ENCODE measurements at places on chromosomes 6 and 20.

GRCh38 chr6:42365021-42365420, 86.7 kb downstream of the TRERF1 start:
- no peak for DNase-seq

GRCh38 chr6:153489479-153489878, 358.4 kb upstream of the RGS17 start:
- no peak for DNase-seq

DNA sequence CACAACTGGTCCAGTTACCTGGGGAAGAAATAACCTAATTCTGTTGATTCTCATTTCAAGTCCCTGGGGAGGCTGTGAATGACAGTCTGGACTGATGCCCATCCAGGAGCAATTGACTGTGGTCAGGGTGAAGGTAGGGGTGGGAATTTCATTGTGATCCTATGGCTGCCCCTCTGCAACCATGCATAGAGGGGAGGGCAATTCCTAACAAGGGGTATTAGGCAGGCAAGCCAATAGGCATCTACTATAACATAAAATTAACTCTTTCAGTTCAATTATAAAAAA, 44.0 kb upstream of the TRAM2 start:
- DNase-seq, result no peak

DNA sequence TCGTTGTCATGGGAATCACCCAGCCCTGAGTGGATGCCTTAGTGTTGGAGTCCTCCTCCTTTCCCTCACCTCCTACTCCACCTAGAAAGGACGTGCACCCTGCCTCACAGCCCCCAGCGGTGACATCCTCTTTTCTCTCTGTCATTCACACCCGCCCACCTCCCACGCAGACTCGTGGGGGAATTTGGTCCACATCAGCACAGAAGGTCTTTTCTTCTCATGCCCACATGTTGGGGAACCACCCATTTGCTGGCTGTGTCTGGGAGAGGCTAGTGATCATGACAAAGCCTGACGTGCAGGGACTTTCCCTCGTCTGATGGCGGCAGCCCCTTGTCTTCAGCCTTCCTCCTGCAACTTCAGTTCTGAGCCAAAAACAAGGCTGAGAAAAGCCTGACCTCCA, 96.0 kb upstream of the CNKSR3 start:
- DNase-seq, result peak; percentile 11

DNA sequence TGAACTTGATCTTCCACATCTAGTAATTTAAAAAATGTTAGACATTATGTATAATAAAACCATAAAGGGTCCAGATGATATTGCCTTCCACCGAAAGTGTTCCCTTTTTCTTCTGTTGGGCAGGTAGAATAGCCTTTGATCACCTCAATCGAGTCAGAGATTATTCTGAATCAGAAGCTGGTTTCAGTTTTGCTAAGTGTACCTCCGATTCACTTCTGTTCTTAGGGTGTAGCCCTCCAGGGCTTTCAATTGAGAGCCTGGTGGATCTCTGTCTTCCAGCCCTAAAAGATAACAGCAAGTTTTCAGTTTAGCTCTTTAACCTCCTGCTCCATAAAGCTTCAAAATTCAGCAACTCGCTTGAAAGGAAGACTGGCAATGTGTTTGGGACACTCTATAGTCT, 21.1 kb upstream of the AIG1 start:
- no peak for DNase-seq

- DNase-seq, result no peak
Measured at GRCh38 chr6:56211724-56212123, 35.7 kb downstream of the COL21A1 start.

DNA sequence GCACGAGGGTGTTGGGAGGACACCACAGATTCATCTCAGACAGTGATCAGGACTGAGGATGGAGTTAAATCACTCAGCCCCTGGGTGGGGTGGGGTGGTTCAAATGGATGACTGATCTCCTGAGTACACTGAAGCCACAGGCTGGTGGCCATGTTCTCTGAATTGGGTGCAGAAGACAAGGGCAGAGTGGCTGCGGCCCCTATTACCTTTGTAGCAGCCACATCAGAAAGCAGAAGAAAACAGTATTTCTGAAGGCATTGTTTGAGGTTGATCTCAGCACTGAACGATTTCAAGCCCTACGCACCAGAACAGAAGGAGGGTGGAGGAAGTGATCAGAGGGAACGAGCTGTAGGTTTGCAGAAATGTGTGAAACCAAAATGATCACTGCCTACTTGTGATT, 71.6 kb downstream of the SH3BGRL2 start:
- DNase-seq, result no peak

- DNase-seq, result no peak
Measured at GRCh38 chr20:9578594-9578993, 64.2 kb downstream of the LAMP5 start.

- DNase-seq, result no peak
Measured at GRCh38 chr20:61954276-61955021, 111.2 kb downstream of the TAF4 start.

- no peak for DNase-seq
Measured at GRCh38 chr6:111280445-111280955, 193.2 kb downstream of the SLC16A10 start.

- no peak for DNase-seq
Measured at GRCh38 chr6:114162691-114163347, 180.0 kb downstream of the HS3ST5 start.

DNA sequence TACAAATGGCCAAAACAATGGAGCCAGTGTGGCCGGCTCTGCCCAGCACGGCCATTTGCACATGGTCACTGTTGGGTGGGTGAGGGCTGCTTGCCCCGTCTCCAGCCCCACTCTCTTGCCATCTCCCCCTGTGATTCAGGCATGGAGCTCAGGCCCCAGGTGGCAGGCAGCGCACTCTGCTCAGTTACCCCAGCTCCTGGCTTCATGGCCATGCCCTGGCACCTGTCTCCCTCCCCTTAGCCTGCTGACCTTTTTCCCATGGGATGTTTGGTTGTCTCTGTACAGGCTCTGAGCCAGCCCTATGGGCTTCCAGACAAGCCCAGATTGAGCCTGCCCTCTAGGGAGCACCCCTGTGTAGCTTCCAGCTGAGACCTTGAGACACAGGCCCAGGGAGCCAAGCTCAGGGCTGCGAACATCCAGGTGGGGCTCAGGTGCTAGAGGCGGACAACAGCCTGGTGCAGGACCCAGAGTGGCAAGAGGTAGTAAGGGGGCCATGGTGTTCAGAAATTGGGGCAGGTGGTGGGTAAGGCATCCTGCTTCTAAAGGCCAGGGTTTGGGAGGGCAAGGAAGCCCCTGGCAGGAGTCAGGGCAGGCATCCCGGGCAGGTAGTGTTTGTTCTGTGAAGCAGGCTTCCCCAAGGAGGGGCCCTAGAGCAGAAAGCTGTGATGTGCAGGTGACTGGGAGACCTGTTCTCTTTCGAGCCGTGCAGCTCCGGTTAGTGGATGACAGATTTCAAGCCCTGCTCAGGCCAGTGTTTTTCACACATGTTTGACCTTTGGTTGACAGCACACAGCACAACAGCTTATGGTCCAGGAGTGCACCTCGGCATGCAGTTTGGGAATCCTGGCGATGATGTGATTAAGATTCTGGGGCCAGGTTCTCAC, 17.7 kb downstream of the SYNJ2 start:
- no peak for DNase-seq

All from immature natural killer cell (primary cell).